ENCODE measurements at places on chromosomes 6 and 20.

DNA sequence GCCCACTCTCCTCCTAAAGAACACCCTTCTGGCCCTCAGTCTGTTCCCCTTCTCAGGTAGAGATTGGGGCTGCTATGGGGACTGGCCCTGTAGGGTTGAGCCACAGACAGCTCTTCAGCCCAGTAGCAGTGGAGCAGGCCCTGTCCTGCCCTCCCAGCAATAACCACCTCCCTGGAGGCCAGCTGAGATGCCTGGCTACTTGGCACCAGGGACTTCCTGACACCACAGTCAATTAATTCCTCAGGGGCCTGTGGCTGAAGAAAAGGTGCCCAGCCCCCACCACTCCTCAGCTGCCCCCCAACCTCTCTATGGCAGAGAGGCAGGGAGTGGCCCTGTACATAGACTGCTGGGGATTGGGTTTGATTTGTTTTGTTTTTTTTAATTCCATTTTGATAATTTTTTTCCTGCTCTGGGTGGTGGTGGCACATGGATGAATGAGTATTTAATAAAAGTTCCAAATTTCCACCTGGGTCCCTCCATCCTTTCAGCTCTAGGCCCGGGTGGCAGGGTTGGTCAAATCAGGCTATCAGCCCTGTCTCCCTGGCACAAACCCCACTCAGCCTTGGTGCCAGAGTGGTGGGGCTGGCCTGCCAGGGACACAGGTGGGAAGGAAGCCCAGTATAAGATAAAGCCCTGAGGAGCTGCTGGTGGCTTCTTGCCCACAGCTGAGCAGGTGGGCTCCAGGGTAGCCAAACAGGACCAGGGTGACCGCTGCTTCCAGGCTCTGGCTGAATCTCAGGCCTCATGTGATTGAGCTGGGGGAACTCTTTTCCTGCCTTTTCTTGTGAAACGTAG is 1.9 kb upstream of the DEF6 start:
- DNase-seq = no peak

DNA sequence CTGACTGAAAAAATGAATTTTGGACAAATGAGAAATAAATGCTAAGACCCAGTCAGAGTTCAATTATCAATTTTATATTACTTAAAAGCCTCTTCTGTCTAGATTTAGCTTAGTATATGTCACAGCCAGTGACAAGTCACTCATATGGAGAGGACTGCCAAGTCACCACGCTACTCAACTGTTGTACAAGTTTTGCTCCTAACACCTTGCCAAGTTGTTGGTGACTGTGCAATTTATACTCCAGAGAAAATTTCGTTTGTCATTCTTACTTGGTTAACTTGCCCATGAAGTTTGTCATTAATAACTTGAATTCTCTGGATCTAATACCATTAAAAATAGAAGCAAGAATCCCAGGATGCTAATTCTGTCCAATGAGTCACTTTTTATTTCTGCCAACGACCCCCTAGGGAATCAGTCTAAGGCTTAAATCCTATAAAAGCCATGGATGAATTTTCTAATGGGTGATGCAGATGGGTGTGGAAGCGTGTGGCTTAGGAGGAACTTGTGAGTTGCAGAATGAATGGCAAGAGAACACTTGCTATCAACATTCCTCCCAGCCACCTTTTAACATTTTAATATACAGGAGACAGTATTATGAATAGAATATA is 30.4 kb upstream of the FBXO30 start:
- DNase-seq = no peak

GRCh38 chr6:39834278-39834677 is 42.1 kb downstream of the DAAM2 start:
- no peak for DNase-seq

DNA sequence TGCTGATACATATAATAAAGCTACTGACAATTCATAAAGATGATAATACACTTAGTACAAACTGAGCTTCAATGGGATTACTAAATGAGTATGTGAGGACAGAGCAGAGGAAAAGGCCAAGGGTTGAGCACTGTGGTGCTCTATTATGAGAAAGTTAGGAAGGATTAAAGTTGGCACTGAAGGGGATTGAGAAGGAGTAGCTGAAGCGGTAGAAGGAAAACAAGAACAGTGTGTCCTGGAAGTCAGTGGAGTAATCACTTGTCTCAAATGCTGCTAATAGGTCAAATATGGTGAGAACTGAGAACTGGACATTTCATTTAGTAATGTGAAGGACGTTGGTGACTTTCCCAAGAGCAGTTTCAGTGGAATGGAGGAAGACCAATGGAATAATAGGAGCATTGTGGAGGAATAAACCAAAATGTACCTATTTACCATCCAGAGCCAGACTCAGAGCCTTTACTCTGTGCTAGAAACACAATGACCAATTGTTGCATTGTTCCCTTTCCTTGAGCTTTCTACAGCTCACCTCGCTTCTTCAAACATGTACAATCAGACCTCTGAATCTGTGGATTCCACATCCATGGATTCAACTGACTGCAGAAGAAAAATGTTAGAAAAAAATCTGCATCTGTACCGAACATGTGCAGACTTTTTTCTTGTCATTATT is 255.9 kb downstream of the LAMA2 start:
- DNase-seq = no peak

GRCh38 chr20:15924556-15924955 is 648.7 kb downstream of the KIF16B start:
- no peak for DNase-seq

DNA sequence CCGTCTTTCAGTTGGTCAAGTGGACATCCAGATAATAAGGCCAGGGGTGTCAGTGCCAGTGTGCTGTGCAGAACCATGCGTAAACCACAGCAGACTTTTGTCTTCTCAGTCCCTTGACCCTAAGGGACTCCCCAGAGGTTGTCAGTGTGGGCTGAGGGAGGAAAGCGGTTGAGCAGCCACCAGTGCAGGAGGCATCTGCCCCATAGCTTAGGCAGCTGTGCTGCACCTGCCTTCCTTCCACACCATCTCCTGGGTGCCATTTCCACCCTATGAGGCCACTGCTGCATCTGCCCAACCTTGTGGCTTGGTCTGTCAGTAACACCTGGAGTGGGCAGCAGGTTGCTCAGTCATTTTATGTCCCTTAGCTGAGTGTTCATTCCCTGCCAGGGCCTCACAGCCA is 26.0 kb downstream of the PRPF6 start:
- no peak for DNase-seq

DNA sequence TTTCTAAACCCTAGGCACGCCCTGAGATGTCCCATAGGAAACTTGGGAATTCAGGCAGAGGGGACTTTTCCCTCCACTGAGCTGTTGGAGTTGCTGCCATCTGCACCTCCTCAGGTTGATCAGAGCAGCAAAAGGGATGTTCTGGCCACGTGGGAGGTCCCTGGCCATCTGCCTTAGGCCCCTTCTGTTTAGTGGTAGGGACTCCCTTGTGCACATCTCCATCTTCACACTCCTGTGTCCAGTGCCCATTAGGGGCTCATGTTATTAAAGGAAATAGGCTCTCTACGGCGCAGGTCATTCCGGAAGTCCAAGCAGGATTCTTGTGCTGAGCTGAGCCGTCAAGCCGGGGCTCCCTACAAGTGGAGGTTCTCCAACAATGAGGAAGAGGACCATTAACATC is 237.8 kb upstream of the RIN2 start:
- DNase-seq = no peak

DNA sequence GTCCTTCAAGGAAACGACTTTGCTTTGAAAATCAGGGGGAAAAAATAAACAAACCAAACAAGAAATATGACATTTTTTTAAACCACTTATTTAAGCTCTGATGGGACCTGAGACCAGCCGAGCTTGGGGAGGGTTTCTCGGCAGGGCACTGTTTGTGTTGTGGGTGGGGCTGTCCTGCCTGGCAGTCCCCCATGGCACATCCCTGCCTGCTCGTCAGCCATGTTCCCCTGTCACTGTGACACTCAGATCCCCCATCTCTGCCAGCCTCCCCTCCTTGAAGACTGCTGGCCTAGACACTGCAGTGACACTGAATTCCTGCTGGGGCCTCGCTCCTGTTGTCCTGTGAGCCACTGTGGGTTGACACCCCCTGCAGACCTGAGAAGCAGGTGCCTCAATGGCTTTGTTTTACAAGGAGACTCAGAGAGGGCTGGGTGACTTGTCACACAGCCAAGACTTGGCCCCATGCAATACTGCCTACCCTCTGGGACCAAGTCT is 95.1 kb upstream of the PTPN1 start:
- DNase-seq = no peak

DNA sequence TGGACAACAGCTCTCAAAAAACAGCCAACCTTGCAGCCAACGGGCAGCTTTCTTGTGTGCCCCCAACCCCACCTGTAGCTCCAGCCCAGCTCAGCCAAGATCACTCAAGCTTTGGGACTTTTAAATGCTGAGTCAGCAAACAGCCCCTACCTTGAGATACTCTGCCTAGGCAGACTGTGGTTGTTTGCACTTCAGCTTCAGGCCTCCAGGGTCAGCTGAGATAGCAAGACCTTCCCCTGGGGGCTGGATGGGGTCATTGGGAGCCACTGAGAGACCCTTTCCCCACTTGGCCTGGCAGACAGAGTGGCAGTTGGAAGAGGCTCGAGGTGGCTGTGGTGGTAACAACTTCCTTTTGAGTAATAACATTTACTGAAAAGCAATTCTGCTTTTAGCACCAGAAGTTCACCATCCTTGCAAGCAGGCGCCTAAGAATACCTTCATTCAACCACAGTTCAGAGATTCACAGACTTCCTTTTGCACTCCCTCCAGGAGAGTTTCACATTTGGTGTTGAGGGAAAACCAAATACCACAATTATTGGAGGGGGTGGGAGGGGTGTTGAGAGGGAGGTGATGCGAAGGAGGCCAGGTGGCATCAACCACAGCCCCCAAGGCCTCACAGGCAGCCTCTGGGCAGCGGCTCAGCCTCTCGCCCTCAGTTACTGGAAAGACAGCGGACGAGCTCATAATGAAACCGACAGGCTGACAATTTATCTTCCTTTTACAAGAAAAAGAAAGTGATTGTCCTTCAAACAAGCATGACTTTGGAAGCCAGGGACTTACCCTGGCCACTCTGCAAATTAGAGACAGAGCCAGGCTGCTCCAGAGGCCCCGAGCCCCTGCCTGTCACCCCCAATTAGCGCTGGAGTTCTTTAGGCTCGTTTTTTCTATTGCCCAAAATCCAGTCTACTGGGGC is 148.1 kb downstream of the CEBPB start:
- DNase-seq = peak; percentile 69

- peak; percentile 39 for DNase-seq
Observed at GRCh38 chr6:158879180-158879579, 60.0 kb upstream of the EZR start.

GRCh38 chr20:57047281-57048026 is 219.0 kb downstream of the BMP7 start:
- DNase-seq = no peak

- DNase-seq = no peak
Observed at GRCh38 chr6:138382498-138383265, 5.0 kb downstream of the SMIM28 start.

GRCh38 chr6:35056952-35057351 is 84.2 kb downstream of the TCP11 start:
- no peak for DNase-seq

Data from activated CD4-positive, alpha-beta T cell treated with anti-CD3 and anti-CD28 coated beads, Interleukin-2, amount 10 ng/mL, durations not matched to agents 7 days and 5 days (primary cell).